ENCODE measurements at places on chromosomes 5 and 9.
A peak's percentile ranks its signal among the peaks of the same experiment; 100 is the strongest.

DNA sequence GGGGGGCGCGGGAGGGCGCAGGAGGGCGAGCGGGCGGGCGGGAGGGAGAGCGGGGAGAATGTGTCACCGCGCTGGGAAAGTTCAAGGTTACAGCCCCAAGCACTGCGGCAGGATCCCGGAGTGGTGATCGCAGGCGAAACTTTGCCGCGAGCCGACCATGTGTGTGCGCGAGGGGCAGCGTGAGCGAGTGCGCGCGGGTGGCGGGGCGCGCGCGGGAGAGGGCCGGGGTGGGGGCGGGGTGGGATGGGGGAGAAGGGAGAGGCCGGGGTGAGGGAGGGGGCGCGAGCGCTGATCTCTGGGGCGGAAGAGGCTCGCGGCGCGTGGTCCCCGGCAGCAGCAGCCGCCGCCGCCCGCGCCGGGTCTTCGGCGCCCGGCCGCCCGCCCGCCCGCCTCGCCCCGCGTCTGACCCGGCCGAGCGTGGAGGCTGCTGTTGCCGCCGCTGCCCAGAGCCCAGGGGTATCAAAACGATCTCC, at the start of gene NFIB:
NFIB (minus strand) TSS at position 191 of the 473 bp plus-strand sequence. CDS start 630 bp downstream, outside the sequence.
- peak; percentile 54 for DNase-seq

DNA sequence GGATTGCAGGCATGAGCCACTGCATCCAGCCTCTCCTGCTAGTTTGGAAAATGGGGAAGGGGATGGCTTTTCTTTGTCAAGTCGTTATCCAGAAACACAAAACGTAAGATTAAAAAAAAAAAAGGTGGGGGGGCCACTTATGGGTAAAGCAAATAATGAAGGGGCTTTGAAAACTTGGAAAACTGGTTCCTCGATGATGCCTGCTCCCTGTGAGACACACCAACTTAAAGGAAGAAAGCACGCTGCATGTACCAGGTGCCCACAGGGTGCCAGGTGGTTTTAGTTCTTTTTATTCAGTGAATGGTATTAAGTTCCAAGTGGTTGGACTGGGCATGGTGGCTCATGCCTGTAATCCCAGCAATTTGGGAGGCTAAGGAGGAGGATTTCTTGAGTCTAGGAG, 170.1 kb downstream of the GOLPH3 start:
- no peak for DNase-seq

- peak; percentile 76 for DNase-seq
Measured at GRCh38 chr5:34622098-34622400, 34.1 kb upstream of the RAI14 start.

DNA sequence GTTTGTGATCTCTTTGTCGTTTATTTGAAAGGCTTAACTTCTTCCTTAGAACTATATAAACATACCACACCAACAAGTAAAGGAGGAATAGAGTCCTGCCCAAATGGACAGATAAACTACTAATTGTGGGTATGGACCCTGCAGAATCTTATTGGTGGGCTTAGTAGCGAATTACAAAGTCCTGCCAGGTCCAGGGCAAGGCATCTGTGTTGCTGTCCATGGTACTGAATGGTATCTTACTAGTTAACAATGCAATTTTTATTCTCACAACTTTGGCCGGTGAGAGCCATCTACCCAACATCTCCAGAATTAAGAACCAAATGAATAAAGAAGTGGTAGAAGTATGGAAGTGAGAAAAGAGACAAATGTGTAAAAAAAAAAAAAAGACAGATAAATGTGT, 1782.4 kb upstream of the WWC1 start:
- peak; percentile 35 for DNase-seq

DNA sequence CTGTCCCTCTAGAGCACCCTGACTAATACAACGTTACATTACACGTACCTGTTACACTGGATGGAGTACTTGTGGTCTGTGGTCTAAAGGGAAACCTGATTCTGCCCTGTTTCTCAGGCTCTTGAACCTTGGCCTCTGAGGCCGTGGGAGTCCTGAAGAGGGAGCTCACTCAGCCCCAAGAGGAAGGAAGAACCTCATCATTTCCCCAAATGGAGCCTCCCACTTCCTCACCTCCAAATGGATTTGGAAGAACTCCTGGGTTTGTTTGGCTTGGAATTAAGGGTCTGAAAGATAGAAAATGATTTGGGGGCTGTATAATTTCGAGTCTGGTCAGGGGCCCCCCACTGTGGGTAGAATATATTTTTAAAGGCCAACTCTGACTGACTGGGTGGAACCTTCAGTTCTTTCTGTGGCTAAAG, 200.2 kb downstream of the SEMA6A start:
- no peak for DNase-seq

- DNase-seq: no peak
Measured at GRCh38 chr9:87973122-87973521, 1.2 kb downstream of the CDK20 start.

DNA sequence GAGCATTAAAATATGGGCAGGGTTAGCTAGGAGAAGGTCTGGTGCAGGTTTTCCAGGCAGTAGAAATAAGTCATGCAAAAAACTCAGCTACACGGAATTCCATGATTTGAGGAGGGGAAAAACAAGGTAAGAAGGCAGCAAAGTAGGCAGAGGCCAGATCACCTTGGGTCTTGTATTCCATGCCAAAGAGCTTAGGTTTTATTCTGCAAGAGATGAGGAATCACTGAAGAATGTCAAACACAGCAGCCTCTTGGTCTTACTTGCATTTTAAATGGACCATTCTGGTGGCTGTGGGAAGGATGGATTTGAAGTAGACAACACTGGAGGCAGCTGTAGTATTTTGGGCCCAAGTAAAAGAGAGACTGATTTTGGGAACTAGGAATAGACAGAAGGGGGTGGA, 8.6 kb downstream of the TRPM3 start:
- no peak for DNase-seq

- peak; percentile 5 for DNase-seq
Measured at GRCh38 chr5:115168829-115169486, 750 bp downstream of the TRIM36 start.

DNA sequence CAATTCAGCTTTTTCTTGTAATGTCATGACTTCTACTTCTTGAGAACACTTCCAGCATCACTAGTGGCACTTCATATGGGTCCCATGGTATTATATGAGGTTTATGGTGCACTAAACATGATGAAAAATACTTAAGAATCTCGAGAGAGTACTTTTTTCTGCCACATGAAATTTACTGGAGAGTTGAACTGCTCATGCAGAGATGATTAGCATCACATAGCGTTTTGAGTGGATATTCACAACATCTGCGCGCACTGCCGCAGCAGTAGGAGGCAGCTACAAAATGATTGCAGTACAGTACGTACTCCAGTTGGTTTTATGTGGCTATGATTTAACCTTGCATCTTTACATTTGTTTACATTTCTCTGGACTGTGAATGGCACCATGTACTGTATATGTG, 14.7 kb downstream of the RAD1 start:
- no peak for DNase-seq

- no peak for DNase-seq
Measured at GRCh38 chr5:170601619-170602018, 97.8 kb downstream of the KCNIP1 start.

GRCh38 chr5:71830681-71831539, 111.8 kb downstream of the CARTPT start:
- peak; percentile 94 for DNase-seq

- DNase-seq: no peak
Measured at GRCh38 chr5:6475626-6476312, 27.1 kb downstream of the UBE2QL1 start.

GRCh38 chr9:116275418-116276195, 122.0 kb downstream of the PAPPA start:
- peak; percentile 86 for DNase-seq

- DNase-seq: no peak
Measured at GRCh38 chr5:6450319-6450833, 1.7 kb downstream of the UBE2QL1 start.

DNA sequence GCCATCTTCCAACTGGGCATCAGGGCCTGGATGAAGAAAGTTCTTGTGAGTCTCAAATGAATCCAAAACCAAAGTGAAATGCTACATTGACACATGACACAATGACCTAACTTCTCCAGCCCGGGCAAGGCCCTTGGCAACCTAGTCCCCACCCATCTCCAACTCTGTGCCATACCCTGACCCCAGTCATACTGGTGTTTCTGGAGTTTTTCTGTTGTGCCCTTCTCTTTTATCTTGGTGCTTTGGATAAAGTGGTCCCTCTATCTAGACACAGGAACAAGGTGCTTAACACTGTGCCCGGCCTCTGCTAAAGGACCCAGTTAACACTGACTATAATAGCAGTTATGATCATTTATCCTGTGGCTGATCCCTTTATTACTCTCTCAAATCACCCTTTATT, 149.8 kb downstream of the GRIA1 start:
- no peak for DNase-seq

DNA sequence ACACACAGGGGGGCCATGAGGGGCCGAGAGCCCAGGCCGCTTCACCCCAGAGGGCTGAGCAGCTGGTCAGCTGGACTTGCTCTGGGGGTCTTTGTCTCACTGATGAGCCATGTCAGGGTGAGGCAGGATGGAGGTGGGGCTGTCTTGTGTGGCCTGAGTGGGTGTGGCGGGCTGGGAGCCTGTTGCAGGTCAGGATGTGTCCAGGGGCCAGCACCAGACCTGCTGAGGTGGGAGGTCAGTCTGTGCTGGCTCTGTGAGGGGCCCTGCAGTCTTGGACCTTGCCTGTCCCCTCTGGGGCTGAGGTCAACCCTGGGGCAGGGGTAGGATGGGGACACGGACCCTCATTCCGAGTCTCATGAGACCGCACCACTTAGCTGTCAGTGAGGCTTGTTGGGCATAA, 56.9 kb downstream of the RXRA start:
- no peak for DNase-seq

- DNase-seq: no peak
Measured at GRCh38 chr5:1743769-1744085, 55.9 kb downstream of the MRPL36 start.

DNA sequence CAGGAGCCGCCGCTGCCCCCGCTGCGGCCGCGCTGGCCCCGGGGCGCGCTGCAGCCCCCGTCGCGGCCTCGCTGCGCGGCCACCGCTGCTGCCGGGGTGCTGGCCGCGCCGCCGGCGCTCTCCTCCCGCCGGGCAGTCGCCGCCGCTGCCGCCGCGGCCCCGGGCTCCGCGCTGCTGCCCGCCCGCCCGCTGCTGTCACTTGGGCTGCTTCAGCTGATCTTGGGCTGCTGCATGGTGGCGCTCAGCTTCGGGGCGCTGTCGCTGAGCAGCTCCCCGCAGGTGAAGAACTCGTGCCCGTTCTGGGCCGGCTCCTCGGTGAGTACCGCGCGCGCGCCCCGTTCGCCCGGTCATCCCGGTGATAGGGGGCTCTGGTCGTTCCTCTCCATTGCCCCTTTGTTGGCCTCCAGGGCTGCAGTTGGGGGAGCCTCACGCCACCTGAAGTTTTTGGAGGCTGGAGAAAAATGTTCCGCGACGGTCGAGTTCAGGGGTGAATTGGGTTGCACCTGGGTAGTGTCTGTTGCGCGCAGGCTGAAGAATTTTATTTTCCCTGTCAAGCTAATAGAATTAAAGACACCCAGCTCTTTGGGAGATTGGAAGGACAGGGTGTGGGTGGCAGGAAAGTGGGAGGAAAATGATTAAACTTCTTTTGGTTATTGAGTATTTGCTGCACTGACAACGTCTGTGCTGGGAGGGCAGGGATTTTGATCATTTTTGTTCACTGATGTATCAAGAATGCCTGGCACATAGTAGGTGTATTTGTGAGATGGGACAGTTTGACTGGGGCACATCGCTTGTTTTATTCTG, 596 bp downstream of the ENTREP1 start:
- peak; percentile 5 for DNase-seq

DNA sequence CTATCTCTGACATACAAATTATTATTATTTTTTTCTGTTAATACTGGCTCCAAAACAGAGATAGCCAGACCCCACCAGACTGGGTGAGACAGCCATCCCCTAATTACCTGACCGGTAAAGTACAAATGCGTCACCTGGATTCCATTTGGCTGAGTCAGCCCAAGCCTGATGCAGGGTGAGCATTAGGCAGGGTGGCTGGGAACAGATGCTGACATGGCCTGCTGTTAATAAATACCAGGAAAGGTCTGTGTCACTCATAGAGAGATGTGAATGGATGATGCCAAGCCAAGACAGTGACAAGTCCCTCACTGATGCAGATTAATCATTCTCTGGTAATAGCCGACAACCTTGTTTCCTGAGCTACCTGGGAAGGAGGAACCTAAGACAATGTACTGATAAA, 183.5 kb downstream of the TRIM32 start:
- DNase-seq: peak; percentile 57

DNA sequence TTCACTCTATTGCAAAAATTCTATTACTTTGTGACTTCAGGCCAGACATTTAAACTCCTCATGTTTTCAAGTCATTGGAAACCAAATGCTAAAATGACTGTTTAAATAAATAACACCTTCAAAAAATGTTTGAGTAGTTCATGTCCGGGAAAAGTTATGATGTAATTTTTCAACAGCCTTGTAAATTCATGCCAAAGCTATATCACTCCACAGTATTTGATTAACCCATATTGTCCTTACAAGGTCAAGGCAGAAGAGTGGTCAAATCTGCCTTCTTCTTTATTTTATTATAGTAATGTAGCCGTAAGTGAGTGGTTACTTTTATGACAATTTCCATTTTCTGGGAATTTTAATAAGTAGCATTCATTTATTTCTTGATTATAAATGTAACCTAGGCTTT, 72.8 kb downstream of the ADCY2 start:
- DNase-seq: no peak

GRCh38 chr9:136160381-136160841, 41.7 kb upstream of the TMEM250 start:
- no peak for DNase-seq

DNA sequence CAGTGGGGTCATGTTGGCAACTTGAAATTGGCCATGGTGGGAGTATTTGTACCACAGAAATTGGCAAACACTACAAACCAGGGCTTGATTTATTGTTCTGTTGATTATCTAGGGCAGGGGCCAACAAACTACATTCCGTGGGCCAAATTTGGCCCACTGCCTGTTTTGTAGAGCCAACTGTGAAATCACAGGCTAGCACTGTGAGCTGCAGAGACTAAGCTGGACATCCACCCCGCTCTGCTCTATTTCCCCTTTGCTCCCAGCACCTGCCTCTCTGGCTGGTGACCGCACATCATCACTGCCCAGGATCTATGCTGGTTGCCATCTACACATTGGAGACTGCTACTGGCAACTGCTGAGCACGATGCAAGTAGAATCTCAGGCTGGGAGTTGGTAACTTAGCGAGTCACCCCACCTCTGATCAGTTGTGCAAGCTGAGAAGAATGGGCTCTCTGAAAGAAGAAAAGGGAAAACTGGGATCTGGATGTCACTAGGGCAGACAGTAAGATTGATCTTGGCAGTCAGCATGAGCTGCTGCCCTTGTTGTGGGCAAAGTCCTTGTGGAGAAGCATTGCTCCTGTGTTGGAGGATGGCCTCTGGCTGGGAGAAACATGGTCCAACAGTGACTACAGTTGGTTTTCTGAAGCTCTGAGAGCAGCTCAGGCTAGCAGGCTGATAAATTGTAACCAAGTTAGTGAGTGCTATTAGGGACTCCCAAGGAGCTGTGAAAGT, 144.7 kb upstream of the RAD23B start:
- DNase-seq: no peak

DNA sequence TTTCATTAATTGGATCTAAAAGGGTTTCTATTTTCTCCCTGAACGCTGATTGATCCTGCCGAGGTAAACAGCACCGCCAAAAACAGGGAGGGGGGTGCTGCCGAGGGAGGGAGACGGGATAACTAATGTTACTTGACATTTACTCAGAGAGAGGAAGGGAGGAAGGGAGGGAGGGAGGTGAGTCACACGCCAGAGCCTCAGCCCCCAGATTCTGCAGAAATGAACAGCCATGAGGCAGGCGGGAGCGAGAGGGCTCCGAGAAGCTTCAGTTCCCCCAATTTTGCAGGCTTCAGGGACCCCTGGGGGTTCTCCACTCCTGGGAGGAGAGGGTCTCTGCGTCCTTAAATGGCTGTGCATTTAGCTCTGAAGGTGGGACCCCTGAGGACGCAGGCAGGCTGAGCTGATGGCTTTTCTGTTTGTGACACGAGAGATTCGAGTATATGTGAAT, 59.1 kb upstream of the IER5L start:
- peak; percentile 73 for DNase-seq

All from umbilical cord (tissue), 2 donors.